DMS79 (cell line): ENCODE measurements at places on chromosomes 1 and 21.

GRCh38 chr1:84869720-84870119, 23.3 kb downstream of the LPAR3 start:
- no peak for DNase-seq

DNA sequence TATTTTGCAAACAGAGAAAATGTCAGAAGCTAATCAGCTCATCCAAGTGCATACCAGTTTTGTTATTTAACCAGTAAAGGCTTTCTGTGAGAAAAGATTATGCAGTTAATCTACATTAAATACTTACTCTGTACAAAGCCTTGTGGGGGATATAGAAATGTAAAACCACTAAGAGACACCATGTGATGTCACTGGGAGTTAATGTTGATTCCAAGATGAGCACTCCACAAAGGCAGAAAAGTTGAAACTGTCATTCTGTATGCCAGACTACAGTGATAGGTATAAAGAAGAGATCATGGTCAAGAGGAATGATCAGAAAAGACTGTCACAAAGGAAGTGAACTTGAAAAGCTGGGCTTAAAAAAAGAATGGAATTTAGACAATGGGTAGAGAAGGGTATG, 100.3 kb upstream of the SGIP1 start:
- DNase-seq: no peak

DNA sequence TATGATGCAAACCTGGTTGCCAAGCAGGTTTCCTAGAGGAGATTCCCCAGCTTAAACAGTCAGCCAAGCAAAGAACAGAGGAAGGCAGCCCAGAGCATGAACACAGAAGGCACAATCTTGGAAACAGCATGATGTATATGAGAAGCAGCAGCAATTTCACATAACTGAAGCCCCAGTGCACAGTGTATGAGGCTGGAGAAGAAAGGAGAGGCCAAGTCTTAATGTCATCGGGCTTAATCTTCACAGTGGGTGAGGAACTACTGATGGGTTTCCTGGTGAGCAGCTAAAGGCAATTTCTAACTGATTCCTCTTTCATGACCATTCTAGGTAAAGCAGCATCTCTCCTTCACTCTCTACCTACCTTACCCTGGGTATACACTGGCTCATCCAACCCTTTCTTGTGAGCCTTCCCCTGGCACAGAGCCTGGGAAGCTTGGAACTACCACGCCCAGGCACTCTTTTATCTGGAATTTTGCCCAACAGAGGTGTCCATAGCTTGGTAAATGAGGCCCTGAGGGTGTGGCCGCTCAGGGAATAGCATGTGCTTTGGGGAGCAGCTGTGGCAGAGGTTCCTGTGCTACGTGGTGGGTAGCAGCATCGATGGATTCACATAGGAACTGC, 22.0 kb downstream of the FYB2 start:
- peak; percentile 44 for DNase-seq

DNA sequence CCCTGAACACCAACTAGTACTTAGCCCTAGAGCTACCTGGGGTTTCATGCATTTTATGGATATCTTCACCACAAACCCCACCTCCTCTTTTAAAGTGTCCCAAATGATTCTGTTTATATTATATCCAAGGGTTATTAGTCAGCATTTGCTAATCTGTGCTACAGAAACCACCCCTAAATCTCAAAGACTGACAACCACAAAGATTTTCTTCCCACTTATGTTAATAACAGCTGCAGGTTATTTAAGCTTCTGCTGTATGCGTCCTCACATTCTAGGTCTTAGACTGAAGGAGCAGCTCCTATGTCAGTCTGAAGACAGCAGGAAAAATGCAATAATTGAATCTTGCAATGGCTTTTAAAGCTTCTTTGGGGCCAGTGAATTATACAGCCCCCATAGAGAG, 11.2 kb upstream of the PHC2 start:
- no peak for DNase-seq

DNA sequence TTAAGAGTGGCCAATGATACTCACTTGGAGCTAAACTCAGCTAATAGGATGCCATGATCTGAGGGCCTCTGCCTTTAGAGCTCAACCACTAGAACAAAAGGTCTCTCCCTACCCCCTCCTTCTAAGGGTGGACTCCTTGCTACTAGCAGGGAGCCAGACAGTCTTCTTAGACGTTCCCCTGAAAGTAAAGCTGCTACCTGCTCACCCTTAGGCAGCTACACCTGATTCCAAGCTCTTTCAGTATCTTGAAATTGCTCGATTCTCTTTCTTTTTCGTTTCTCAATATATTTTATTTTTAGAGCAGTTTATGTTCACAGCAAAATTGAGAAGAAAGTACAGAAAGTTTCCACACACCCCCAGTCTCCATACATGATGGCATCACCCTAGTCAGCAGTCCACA, 112.6 kb upstream of the KCNJ15 start:
- no peak for DNase-seq
